ENCODE measurements at places on chromosomes 11 and 22. TPM values are rescaled to one million over a fixed set of nuclear protein-coding genes. Genes with fewer than 3 reads are reported as not detected.

The MS4A14 gene
- total RNA-seq, result not detected

- DNase-seq, result no peak
These were observed 24.6 kb downstream of the OR2AG2 start for GRCh38 chr11:6747097-6747668.

GRCh38 chr11:44963948-44964347, 13.3 kb upstream of the TP53I11 start:
- no peak for DNase-seq

DNA sequence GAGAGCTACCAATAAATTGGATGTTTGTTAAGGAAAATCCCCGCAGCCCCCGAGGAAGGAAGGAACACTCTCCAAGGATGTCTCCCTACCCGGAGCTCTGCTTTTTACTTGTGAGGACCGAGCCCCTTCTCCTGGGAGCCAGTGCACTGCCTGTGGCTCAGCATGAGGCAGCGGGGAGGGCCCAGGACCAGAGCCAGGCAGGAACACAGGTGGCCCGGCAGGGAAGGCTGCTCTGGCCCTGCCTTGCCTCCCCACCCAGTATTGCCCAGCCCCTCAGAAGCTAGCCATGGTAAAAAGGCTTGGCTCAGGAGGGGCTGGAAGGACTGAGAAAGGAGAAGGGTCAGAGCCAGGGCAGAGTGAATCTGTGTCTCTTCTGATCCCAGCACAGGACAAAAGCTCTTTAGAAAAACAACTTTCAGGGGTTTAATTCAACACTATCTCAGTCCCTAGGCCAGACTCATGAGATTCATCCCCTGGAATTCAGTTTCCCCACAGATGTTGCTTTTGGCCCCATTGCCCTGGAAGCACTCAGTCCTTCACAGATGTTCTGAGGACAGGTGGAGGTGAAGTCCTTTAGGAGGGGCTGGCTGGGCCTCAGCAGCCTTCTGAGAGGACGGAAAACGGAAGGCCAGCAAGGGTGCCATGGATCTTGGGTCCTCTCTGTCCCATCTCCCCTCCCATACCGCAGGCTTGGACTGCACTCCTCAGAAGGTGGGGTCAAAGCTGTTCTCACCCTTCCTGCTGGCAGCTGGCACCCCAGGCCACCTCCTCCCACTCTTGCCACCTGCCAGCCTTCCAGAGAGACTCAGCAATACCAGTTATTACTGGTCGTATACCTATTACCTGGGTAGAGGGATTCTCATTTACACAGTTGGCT, 318.9 kb downstream of the NTM start:
- no peak for DNase-seq

DNA sequence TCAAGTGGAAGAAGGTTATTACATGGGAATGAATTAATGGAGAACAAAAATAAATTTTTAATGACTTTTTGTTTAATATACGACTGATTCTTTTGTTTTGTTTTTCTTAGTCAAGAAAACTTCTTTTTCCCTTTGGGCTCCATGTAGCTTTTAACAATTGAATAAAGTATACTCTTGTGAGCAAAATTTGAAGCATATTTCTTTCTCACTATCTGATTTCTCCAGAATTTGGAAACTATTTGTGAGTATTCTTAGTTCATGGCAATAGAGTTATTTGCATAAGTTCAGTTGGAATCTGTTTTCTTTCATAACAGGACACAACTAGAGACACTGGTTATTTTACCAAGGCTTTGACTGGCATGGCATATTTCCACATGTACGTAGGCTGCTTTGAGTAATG, 3.8 kb upstream of the APOL1 start:
- no peak for DNase-seq
